ENCODE measurements at places on chromosomes 4 and X. TPM values are rescaled to one million over a fixed set of nuclear protein-coding genes. Genes with fewer than 3 reads are reported as not detected.

- no peak for DNase-seq
These were observed 96.5 kb downstream of the FRMPD4 start for GRCh38 chrX:12234534-12235329.

DNA sequence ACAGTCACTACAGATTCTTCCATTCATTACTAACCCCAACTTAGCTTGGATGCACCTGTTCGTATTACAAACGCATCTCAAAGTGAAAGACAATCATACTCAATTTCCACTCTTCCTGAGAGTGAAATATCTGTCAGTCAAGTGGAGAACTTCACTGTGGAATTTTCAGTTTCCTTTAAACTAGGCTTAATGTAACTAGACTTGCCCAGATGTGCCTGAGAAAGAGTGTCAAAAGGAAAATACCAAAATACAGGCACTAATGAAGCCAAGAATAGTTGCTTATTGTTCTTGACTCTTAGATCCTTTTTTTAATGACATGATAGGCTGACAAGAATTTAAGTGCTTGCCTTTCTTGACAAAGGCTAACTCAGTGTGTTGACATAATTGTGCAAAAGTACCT is 72.4 kb upstream of the NR3C2 start:
- no peak for DNase-seq

DNA sequence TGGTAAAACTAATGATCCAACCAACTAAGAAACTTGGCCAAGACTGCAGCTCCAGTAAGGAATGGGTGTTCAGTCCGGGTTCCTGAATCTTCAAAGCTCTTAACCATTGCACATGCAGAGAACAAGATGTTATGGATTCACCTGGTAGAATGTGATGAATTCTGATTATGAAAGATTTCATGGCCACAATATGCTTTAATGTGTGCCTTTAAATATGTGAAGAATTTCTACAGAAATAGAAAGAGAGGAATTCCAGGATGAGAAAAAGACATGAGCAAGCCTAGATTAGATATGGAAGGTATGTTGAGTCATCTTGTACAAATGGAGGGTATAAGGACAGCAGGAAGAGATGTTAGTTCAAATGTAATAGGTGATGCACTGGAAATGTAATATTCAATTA is 472.2 kb upstream of the TENM3 start:
- DNase-seq, result no peak

DNA sequence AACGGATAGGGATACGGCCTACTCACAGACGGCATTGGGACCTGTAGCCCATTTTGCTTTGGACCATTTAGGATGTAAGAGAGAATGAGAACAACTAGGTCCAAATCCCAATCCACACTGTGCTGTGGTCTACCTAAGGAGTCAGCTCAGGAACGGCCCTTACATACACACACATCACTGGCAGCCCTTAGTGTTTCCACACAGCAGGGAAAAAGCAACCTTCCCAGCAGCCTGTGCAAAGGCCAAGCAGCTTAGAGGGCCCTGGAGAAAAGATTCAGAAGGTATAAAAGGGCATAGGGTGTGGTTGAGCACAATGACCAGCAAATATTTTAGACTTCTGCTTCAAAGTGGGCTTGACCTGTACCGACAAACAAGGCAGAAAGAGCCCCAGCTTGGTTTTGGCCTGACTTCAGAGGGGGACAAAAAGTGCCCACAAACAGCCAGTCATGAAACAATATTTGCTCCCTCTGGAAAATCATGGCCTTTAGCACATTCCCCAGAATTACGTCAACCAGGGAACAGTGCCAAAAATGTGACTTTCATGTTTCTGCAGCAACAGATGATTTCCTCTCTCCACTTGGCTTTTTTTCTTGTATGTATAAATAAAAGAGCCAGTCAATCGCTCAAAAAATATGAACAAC is 359.5 kb upstream of the FGF16 start:
- peak; percentile 95 for DNase-seq

GRCh38 chr4:26806331-26806730 is 54.3 kb upstream of the STIM2 start:
- no peak for DNase-seq

DNA sequence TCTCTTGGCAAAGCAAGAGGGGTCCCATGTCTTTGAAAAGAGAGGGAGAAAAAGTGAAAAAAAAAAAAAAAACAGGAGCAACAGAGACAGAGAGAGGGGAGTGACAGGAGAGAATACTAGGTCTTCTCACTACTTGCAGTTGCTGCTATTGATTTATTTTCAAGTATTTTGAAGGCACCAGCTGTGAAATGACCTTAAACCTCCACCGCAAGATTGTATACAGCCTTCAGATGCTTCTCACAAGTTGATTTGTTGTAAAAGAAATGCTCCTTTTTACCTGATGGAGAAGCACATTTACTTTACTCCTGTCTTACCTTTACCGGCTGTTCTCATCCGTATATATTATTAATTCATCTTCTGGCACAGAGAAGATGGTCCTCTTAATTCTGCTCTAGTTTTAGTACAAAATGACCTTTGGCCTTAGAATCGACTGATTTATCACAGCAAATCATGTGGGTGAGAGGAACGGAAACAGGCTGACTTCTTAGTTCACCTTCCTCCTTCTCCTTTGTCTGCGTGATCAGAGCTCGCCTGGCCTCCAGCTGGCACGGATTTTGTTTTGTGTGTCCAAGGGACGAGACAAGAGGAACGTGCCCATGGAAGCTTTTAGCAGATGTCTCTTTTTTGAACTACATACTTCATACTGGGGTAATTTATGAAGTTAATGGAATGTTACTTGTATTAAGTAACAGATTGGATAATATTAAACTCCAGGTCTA is 82.4 kb upstream of the PACRGL start:
- peak; percentile 90 for DNase-seq

GRCh38 chr4:55075823-55076716 is 49.3 kb downstream of the KDR start:
- no peak for DNase-seq

The UGT2B11 gene
- polyA plus RNA-seq, result not detected

The FHIP1A gene
- 7.3 TPM for polyA plus RNA-seq

DNA sequence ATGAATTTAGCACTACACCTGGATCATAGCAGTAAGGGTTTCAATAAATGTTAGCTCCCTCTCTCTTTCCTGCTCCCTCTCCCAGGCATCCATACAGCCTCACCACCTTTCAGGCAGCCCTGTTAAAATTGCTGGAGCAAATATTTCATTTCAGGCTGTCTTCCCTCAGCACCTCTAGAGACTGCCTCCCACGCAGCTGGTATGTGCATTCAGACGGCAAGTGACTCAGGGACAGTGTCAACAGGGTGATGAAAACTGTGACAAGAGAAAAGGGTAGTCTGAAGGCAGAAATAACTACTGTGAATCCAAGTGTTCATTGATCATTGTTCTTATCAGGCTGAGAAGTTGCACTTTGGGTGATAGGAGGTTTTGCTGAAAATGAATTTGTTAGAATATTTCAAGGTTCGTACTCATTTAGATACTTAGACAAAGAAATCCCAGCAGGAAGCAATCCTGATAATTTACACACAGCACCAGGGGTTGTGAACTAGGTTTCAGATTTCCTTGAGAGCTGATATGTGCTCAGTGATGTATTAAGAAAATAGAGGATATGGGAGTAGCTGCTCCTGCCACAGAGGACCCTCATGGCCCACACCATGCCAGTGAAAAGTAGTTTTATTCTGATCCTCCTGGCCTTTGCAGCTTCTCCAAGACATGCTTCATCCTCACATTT is 424.2 kb downstream of the FGF13 start:
- no peak for DNase-seq

GRCh38 chr4:63361628-63362027 is 1047.6 kb downstream of the TECRL start:
- peak; percentile 3 for DNase-seq

The EGF gene
- 6.6 TPM for polyA plus RNA-seq

- DNase-seq, result peak; percentile 47
These were observed 139.7 kb downstream of the PACRGL start for GRCh38 chr4:20839957-20840356.

DNA sequence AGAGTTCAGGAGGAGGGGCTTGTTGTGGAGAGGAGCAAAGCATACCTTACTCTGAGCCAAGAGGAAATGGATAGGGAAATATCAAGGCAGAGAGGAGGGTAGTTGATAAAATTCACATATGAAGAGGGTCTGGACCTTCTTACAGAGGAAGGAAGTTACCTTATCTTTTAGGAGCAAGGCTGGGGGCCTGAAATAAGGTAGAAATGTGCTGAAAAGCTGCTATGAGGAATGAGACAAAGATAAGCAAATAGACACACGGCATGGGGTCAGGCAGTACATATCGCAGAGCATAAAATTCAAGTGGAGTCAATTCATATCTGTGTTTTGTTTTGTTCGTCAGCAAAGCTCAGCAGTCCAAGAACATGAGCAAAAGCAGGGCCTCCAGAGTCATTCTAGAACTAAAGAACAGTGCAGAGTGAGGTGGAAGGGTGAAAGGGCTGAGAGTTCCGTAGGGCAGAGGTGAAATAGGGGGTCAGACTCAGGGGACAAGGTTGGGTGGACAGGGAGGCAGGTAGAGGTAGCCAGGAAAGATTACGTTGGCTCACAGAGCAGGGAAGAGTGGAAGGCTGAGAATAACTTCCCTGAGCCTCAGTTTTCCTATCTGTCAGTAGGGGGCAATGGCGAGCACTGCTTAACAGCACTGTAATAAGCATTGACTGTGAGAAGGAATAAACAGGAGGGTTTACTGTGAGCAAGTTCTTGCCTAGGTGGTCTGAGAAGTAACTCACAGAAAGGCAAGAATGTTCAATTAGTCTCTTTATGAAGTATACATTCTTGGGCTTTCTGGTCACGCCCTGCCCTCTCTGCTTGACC is 9.2 kb downstream of the VSIG4 start:
- DNase-seq, result no peak

The USP9X gene
- polyA plus RNA-seq, result 43.8 TPM

GRCh38 chrX:48498374-48498809 is 10.4 kb upstream of the PORCN start:
- no peak for DNase-seq

DNA sequence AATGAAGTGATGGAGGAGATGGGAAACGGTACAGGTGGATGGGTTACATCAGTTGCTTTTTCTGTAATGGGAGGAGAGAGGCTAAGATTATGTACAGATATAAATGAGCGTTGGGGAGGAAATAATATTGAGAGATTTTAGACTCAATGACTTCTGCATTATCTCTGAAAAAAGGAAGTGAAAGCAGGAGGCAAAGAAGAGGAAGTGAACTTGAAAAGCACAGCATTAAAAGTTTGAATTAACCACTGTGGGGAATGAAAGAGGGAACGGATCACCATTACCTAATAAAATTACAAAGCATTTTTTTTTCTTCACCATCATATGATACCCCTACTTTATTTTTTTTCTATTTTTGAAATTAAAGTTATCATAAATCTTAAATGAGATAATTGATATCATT is 1025.5 kb downstream of the RPA4 start:
- DNase-seq, result peak; percentile 7

DNA sequence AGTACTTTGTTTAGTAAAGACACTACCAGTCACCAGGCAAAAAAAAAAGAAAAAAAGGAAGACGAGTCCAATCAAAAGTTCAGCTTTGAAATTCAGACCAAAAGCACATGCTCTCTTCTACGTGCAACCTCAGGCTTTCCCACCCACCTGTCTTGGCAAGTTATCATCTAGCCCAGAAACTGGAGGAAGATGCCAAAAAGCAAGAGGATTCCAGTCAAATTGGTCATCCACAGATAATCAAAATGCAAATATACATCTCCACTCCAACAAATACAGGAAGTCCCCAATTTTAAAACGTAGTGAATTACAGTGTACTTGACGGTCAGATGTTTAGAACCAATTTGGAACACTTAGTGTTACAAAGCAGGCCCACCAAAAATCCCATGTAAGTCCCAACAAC is 96.5 kb downstream of the PALLD start:
- no peak for DNase-seq

DNA sequence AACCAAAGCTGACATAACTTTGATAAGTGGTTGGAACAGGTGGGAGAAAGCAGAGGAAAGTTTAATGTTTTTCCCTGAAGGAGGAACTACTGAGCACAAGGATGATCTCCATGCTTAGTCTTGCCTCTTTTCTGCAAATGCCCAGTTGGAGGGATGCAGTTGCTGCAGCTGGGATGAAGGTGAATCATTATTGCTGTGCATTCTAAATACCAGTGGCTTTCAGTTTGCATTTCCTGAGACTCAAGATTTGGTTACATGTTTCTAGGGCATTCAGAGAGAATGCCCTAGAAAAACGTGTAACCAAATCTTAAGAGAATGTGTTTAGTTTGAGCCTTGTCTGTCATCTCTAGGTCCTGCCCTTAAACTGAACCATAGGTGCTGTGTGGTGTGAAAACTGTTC is 42.2 kb downstream of the METTL14 start:
- no peak for DNase-seq

The ADGRG4 gene
- polyA plus RNA-seq, result 0.01 TPM

DNA sequence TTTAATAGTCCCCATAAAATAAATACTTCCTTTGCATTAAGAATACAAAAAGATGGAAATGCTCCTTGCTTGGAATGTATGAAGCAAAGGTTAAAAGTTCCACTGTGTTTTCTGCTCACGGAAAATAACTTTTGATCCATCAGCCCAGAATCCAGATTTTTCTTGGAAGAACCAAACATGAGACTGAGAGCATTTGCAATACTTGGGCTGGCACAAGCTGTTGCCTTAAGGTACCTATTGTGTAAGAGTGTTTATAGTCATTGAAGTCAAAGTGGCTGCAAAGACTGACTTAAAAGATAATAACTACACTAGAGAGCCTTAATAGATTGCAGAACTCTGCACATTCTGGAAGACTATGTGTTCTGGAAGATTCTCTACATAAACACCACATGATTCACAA is 281.4 kb downstream of the RAB28 start:
- peak; percentile 73 for DNase-seq

- peak; percentile 63 for DNase-seq
These were observed 29.7 kb upstream of the LGI2 start for GRCh38 chr4:25060241-25060962.

The PASD1 gene
- not detected for polyA plus RNA-seq

- DNase-seq, result peak; percentile 81
These were observed 41.1 kb upstream of the PPARGC1A start for GRCh38 chr4:23930750-23931488.

The F8A3 gene
- polyA plus RNA-seq, result 3.9 TPM

DNA sequence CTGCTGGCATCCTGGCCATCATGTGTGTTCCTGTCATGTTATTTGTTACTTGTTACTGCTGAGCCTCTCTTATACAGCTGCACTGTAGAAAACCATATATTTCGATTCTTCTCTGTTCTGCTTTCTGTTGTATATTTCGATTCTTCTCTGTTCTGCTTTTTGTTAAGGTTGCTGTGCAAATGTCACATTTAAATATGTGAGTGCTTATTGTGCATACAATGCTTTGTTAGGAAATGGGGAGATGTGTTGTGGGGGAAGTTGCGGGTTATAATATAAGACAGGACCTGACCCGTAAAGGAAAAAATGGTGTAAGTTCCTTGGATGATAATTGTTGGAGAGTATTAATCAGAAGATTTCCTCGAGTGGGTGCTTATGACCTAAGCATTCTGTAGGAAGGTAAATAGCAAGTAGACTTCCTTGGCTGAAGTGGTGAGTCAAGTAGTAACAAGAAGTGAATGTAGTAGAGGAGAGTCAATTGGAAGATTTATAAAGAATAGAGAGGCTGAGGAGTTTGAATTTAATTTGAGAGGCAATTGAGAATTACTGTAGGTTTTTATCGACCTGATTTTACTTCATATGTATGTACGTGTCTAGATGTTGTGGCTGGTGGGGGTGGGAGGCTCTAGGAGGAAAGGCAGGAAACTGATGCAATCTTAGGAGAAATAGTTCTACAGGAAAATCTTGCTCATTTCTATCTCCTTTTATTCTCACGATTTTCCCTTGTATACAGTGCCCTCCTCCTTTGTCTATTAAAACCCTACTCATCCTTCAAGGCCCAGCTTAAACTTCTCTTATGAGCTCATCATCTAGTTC is 8.5 kb downstream of the OGT start:
- DNase-seq, result peak; percentile 18
